Ammon's horn (tissue), 1 donor: ENCODE measurements at places on chromosomes 7 and 10.

GRCh38 chr7:2920956-2921652 lies 77.0 kb upstream of the GNA12 start:
- no peak for DNase-seq

DNA sequence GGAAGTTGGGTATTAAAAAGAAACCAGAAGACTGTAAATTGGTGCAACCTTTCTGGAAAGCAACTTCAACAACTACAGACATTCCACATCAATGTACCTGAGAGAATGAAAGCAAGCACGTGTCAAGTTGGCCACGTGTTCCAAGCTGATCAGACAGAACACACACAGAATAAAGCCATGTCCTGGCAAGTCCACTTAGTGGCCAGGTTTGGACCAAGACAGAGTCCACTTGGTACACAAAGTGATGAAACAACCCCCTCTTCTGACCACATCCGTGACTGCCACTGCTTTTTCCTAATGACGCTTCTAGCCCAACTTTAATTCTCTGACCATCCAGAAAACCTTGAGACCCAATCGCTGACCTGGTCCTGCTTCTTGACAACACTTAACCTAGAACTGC lies 109.4 kb downstream of the ABLIM1 start:
- DNase-seq, result no peak

- no peak for DNase-seq
These were observed 112.4 kb upstream of the ADO start for GRCh38 chr10:62692085-62692484.

DNA sequence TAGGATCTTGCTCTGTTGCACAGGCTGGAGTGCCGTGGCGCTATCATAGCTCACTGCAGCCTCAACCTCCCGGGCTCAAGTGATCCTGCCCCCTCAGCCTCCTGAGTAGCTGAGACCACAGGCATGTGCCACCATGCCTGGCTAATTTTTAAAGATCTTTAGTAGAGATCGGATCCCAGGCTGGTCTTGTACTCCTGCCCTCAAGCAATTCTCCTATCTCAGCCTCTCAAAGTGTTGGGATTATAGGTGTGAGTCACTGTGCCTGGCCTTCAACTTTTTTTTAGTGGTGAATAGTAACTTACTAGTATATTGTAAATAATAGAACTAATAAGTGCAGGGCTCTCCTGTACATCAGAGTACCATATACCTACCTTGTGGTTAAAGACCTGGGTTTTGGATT lies 52.1 kb upstream of the LMTK2 start:
- DNase-seq, result no peak

DNA sequence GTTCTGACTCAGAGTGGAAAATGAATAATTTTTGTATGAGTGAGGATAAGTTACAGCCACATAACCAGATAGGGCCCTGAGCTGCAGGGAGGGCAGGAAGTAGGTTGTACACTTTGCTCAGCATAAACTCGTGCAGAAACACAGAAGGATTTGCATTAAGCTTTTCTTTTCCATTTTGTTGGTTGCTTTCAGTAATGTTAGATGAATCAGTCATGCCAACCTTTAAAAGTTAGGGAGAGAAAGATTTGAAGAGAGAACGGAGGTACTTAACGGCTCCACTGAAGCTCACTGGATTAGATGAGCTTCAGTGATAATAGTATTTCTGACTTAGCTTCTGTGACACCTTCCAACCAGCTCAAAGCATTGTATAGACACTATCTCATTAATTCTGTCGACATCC lies 348.1 kb downstream of the GATA3 start:
- DNase-seq, result no peak

GRCh38 chr7:24825381-24825794 lies 68.1 kb upstream of the GSDME start:
- no peak for DNase-seq
